Fibroblast of mammary gland (primary cell): ENCODE measurements at places on chromosomes 6 and 20.

GRCh38 chr6:39587080-39587479 lies 138.1 kb downstream of the KIF6 start:
- no peak for DNase-seq

DNA sequence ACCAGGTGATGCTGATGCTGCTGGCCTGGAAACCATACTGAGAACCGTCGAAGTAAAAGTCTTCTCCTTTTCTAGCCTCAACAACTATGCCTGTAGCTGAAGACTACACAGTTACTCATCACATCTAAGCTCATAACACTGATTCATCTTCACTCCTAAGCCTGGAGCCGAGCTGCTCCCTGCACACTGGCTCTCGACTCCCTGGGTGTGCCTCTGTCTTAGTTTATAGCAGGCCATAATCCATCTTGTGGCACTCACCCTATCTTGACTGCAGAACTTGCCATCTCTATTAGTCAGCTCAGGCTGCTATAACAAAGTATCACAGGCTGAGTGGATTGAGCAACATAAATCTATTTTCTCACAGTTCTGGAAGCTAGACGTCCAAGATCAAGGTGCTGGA lies 191.0 kb downstream of the UNC5CL start:
- peak; percentile 31 for DNase-seq

DNA sequence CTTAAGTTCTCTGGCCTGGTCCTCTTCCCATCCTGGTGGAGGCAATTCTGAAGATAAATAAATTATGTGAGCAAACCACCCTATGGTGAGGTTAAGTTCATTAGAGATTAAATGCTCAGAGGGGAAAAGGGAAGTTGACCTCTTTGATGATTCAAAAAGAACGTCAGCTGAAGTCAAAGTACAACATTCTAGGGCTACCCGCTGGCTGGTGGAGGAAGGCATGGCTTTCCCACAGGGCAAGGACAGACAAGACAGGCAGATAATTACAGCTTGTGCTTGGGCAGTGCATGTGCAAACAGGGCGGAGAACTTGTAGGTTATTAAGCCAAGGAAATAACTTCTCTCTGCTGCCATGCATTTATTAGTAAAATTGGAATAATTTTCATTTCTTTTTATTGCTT lies 91.0 kb upstream of the SLC24A3 start:
- no peak for DNase-seq

GRCh38 chr6:63935732-63936131 lies 300.1 kb downstream of the PHF3 start:
- DNase-seq: no peak

DNA sequence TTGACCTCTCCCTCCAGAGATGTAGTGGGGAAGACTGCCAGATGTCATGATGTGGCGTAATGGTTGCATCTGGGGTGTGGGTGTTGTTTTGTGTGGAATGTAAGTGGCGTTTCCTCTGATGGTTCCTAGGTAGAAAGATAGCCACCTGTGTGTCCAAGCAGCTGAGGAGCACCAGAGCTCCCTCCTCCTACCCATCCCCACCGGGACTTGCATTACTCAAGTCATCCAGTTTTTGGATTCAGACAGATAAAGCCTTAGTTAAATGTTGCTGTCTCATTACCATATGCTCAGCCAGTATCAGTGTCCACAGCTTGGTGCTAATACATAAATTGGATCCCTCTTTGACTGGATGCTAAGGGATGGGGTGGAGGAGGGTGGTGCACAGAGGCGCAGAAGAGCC lies 282.3 kb downstream of the TBC1D7 start:
- DNase-seq: no peak

DNA sequence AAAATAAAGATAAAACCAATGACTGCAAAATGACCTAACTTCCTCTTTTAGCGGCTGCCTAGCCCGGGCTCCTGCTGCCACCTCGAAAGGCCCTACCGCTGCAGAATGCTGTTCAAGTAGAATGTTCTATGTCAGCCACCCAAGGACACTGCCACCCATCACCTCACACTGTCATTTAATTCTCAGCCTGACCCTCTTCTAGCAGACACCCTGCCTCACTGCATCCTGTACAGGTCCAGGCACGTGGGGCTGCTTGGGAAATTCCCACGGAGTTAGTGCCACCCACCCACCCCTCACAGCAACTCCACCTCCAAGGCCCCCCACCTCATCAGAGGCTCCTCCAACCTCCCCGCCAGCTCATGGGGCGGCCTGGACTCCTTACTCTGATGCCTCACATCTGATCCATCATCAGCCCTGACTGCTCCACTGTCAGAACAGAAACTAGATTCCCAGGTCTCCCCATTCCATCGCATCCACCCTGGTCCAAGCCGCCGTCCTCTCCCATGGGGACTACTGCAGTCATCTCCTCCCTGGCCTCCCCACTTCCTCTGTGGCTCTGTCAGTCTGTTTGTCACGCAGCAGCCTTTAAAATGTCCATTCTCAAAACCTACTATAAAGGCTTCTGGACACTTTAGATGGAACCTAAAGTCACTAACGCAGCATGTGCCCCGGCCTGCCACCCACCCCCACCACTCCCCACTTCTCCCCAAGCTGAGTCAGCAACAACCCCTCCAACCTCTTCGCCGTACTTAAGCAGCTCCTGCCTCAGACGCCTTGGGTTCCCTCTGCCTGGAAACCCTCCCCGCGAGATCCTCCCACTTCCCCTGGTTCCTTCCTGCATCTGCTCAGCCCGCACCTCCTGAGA lies 17.0 kb downstream of the NFATC2 start:
- no peak for DNase-seq

- peak; percentile 57 for DNase-seq
These were observed 427.5 kb downstream of the PHF3 start for GRCh38 chr6:64062960-64063683.

DNA sequence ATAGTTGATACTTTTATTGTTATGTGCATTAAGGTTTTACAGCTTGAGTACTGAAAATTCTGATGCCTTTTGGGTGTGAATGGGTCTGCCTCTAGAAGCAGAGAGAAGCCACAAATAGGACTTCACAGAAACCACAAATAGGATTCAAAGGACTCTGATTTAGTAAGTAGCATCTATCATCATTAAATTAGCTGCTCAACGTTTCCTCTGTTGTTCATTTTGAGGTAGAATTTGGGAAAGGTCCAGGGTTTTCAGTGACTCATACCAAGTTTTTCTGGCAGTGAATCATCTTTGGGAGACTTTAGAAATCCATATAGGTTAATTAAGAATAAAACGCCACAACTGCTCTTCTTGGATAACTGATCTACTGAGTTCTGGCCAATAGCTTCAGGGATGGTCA lies 105.1 kb downstream of the PHF3 start:
- peak; percentile 91 for DNase-seq

GRCh38 chr6:113982055-113982550 lies 11.2 kb upstream of the HDAC2 start:
- no peak for DNase-seq

GRCh38 chr20:15100506-15101160 lies 763.2 kb upstream of the FLRT3 start:
- peak; percentile 6 for DNase-seq

- peak; percentile 41 for DNase-seq
These were observed 4.8 kb downstream of the SOX18 start for GRCh38 chr20:64044484-64045247.

- DNase-seq: peak; percentile 28
These were observed 700.7 kb downstream of the EPM2A start for GRCh38 chr6:145034664-145035063.

DNA sequence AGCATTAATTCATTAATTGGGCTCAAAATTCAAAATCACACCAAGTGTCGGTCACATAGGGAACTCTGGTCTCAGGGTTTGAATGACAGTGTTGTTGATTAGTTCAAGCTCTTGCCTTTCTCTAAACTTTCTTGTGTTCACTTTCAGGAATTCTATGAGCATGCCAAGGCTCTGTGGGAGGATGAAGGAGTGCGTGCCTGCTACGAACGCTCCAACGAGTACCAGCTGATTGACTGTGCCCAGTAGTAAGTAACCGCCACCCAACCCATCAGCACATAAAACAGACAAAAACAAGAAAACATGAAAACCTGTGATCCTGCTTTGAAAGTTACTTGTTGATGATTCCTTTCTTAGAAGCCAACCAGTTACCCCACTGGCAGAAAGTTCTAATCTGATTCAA lies 52.7 kb downstream of the GNAS start:
- no peak for DNase-seq

DNA sequence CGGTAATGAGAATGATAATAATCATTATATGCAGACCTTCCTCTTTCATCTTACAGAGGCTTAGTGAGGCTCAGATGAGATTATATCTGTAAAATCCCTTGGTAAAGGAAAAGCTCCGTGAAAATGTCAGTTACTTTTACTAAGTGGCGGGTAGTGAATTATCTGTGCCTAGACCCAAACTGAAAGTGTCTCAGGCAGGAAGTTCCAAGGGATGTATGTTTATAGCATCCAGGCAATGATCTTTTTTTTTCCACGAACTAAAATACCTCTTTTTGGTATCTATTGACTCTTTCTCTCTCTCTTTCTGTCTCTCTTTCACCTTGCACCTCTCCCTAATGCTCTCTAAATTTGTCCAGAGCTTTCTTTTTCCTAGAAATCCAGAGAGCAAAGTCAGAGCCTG lies 5.0 kb downstream of the TCF21 start:
- no peak for DNase-seq

- peak; percentile 55 for DNase-seq
These were observed 192.0 kb downstream of the GRIK2 start for GRCh38 chr6:101585501-101585900.

- DNase-seq: no peak
These were observed 668.4 kb downstream of the C6orf118 start for GRCh38 chr6:164640956-164641355.

- no peak for DNase-seq
These were observed 136.3 kb downstream of the LRRC1 start for GRCh38 chr6:53931086-53931485.

- peak; percentile 43 for DNase-seq
These were observed 31.4 kb upstream of the FUCA2 start for GRCh38 chr6:143542888-143543287.

- DNase-seq: no peak
These were observed 21.1 kb downstream of the THBS2 start for GRCh38 chr6:169232507-169232931.

DNA sequence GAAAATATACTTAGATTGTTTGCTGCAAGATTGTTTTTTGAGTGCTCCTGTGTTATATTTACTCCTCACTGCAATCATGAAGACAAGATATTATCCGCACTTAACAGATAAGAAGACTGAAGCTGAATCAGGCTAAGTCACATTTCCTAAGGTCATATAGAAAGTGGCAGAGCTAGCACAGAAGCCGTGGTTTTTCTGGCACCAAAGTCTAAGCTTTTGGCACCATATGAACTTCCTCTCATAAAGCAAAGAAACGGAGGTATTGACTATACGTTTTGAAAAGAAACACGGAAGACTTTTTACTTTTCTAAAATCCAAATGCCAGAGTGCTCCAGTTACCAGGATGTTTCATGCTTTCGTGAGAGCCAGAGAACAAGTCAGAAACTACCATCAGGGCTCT lies 9.3 kb upstream of the DTD1 start:
- no peak for DNase-seq

- DNase-seq: no peak
These were observed 162.0 kb upstream of the LAMA2 start for GRCh38 chr6:128720891-128721290.

DNA sequence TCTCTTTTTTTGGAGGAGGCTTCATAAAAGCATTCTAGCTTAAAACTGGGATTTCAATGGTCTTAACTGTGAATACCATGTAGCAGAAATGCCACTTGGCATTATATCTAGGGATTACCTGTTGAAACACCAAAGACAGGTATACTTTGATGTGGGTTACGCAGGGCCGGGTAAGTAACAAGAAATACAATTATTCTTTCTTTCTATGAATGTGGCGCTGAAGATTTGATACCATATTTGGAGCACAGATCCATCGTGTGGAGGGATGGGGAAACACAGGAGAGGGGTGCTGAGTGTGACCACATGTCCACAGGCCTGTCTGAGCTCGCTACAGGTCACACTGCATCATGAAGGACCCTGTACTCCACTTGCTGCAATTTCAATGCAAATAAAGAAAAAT lies 257.8 kb downstream of the GMPR start:
- no peak for DNase-seq

- no peak for DNase-seq
These were observed 48.5 kb downstream of the FHL5 start for GRCh38 chr6:96611342-96611991.

DNA sequence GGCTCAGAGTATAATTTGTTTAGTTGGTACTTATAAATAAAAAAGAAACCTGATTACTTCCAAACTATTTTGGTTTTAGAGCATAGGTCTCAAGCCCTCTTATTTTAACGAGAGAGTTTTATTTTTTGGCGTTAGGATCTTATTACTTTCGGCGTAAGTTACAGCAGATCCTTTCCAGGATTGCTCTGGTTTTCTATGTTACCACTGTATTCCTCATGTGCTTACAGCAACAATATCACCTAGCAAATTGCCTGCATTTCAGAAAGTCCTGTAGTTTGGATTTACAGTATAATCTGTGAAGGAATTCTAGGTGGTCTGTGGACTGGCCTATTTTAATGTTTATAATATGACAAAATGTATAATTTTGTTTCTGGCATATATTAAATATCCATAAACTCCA lies 54.1 kb downstream of the TRMT11 start:
- no peak for DNase-seq

GRCh38 chr20:48139262-48140041 lies 354.2 kb upstream of the SULF2 start:
- DNase-seq: no peak

GRCh38 chr6:104952911-104953399 lies 4.0 kb upstream of the LIN28B start:
- DNase-seq: no peak
